ENCODE measurements at places on chromosomes 16 and 17. TPM values are rescaled to one million over a fixed set of nuclear protein-coding genes. Genes with fewer than 3 reads are reported as not detected.

DNA sequence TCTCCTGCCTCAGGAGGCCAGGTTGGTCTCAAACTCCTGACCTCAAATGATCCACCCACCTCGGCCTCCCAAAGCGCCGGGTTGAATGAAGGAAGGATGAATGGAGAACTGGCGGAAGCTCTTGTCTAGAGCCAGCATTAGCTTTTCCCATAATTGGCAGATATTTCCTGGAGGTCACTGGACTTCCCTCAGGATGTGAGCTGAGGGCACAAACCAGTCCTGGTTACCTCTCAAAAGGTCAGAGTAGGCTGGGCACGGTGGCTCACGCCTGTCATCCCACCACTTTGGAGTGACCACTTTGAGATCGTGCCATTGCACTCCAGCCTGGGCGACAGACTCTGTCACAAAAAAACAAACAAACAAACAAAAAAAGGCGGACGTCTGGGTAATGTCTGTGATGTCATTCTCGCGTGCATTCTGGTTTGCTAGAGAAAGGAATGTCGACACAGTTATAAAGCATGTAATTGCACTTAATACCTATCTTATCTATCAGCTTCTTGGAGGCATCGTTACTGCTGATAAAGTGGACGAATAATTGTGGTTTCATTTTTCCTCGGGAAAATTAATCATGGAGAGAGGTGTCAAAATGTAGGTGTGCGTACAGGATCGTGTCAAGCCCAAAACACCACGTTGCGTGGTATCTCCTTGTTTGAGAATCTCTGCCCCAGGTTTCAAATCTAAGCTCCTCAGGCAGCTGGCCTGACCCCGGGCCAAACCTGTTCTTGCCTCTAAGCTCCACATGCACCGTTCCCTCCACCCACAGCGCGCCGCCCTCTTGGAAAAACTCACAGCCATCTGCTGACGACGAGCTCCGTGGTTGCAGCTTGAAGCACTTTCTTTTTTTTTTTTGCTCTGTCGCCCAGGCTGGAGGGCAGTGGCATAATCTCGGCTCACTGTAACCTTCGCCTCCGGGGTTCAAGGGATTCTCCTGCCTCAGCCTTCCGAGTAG lies 6.4 kb upstream of the CRK start:
- DNase-seq: no peak
- H3K27me3 ChIP-seq: no peaks in the 10 kb centered on the region
- no peak overlapping the region for H3K4me3 ChIP-seq
- peaks cover 32% of the 10 kb centered on the region for H3K4me1 ChIP-seq

GRCh38 chr17:10585529-10585928 lies 36.1 kb upstream of the MYH2 start:
- no peak overlapping the region for H3K27ac ChIP-seq
- H3K4me3 ChIP-seq: no peak overlapping the region
- no peak for DNase-seq
- H3K4me1 ChIP-seq: no peaks in the 10 kb centered on the region

DNA sequence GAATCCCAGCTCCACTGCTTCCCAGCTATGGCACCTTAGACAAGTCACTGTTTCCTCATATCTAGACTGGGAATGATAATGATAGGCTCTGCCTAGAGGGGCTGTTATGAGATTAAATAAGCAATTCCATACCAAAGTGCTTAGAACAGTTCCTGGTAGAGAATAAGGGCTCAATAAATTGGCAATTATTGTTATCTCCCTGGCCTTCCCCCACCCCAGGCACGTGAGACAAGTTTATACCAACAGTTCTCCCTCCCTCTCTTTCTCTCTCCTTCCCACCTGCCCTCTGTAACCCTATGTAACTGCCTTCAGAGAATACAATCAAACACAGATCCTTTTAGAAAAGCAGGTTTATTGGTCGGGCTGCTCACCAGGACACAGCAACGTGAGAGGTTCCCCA lies 13.9 kb upstream of the STAT3 start:
- no peak overlapping the region for H3K27ac ChIP-seq
- no peak for DNase-seq
- no peak overlapping the region for H3K4me3 ChIP-seq
- no peaks in the 10 kb centered on the region for H3K27me3 ChIP-seq

GRCh38 chr16:1184156-1184868 lies 31.4 kb downstream of the CACNA1H start:
- H3K27ac ChIP-seq: no peak overlapping the region
- peaks cover 20% of the 10 kb centered on the region for H3K4me1 ChIP-seq
- no peaks in the 10 kb centered on the region for H3K27me3 ChIP-seq
- DNase-seq: no peak

GRCh38 chr17:73984941-73985340 lies 218.5 kb upstream of the RPL38 start:
- DNase-seq: no peak
- no peak overlapping the region for H3K4me3 ChIP-seq
- H3K27ac ChIP-seq: no peak overlapping the region
- no peaks in the 10 kb centered on the region for H3K27me3 ChIP-seq
- H3K36me3 ChIP-seq: no peaks in the 10 kb centered on the region

- H3K27ac ChIP-seq: no peak overlapping the region
- no peak overlapping the region for H3K4me3 ChIP-seq
- no peaks in the 10 kb centered on the region for H3K36me3 ChIP-seq
- no peaks in the 10 kb centered on the region for H3K27me3 ChIP-seq
- H3K4me1 ChIP-seq: no peaks in the 10 kb centered on the region
Observed at GRCh38 chr16:15535772-15536171, 101.4 kb downstream of the BMERB1 start.

DNA sequence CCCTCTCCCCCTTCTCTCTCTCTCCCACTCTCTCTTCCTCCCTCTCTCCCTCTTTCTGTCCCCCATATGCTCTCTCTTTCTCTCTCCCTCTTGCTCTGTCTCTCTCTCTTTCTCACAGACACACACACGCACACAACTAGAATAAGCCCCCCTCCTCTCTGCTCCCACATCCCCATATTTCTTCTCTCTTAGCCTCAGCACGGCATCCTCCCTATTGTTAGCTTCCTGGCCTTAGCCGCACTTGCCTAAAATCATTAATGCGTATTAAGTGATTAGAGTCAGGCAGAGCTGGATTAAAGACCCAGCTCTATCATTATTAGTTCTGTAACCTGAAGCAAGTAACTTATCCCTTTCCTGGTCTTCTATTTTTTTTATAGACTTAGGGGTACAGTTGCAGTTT lies 319.0 kb upstream of the C16orf82 start:
- H3K27ac ChIP-seq: no peak overlapping the region
- DNase-seq: no peak
- no peak overlapping the region for H3K4me3 ChIP-seq
- H3K4me1 ChIP-seq: no peaks in the 10 kb centered on the region
- H3K27me3 ChIP-seq: no peaks in the 10 kb centered on the region

- no peak overlapping the region for H3K4me3 ChIP-seq
- no peaks in the 10 kb centered on the region for H3K27me3 ChIP-seq
- no peaks in the 10 kb centered on the region for H3K4me1 ChIP-seq
- H3K27ac ChIP-seq: no peak overlapping the region
- DNase-seq: no peak
Observed at GRCh38 chr16:6704306-6704930, 628.2 kb upstream of the RBFOX1 start.

DNA sequence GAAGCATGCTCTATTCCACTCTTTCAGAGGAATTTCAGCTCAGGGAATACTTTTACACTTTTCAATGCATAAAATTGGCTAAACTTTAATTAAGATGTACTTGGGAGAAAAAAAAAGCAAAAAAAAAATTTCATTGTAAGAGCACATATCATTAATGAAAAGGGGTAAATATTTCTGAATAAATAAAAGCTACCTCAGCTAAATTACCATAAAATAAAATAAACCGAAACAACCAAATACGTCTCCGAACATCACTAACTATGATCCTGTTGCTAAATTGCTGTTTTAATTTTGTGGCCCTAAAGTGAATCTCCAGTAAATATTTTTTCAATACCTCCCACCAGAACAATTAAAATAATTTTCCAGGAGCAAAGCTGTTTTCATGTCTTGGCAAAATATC lies 203.7 kb upstream of the KCNJ16 start:
- DNase-seq: no peak
- no peak overlapping the region for H3K4me3 ChIP-seq
- H3K4me1 ChIP-seq: no peaks in the 10 kb centered on the region
- no peak overlapping the region for H3K27ac ChIP-seq

DNA sequence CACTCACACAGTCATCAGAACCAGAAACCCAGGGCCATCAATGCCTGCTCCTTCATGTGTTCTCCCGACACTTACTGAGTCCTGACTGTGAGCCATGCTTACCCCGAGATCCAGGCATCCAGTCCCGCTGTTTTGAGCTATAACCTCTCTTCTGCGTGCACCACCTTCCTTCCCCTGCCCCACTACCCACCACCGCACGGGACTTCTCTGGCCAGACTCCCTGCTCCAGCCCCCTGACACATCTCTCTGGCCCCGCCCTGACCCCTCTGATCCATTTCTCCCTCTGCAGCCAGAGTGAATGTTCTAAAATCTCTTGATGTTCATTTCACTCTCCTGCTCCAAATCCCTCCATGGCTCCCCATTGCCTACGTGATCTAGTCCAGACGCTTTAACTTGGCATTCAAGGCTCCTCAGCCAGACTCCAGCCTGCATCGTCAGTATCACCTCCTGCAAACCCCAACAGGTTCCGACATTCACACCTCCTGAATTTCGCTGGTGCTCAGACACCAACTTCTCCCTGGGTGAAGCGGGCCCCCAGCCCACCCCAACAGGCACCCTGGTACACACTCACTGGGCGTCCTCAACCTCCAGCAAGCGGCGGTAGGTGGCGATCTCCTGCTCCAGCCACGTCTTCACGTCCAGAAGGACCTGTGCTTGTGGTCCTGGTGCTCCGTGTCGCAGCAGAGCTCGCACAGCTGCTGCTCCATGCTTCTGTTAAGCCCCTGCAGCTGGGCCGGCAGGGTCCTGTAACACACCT lies 3.1 kb upstream of the KRT17 start:
- H3K36me3 ChIP-seq: no peaks in the 10 kb centered on the region
- no peaks in the 10 kb centered on the region for H3K4me1 ChIP-seq
- no peak overlapping the region for H3K4me3 ChIP-seq

Gene GNG13
- total RNA-seq: not detected

Gene SLC26A11
- total RNA-seq: 51.6 TPM

Gene FBXO39
- 0.49 TPM for total RNA-seq

Gene CD68
- 398 TPM for total RNA-seq

Gene HSD11B2
- 2.2 TPM for total RNA-seq

All from upper lobe of right lung (tissue), 1 donor.